NCI-H510A (cell line): ENCODE measurements at places on chromosomes 11 and 22.

DNA sequence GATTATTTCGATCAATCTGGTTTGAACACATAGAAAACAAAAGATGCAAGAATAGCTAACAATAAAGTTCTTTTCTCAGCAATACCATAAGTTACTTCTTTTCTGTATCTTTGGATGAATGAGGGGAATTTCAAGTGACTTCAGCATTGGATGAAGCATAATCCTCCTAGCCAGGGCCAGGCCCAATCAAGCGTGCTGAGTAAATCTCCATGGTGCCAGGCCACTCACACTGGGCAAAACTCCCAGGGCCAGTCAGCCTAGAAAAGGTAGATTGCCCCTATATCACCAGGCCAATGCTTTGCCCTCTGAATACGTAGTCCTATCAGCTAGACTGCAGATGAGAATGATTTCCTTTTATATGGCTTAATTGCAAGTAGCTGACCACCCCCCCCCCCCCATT lies 6.0 kb downstream of the CNTF start:
- DNase-seq: no peak

DNA sequence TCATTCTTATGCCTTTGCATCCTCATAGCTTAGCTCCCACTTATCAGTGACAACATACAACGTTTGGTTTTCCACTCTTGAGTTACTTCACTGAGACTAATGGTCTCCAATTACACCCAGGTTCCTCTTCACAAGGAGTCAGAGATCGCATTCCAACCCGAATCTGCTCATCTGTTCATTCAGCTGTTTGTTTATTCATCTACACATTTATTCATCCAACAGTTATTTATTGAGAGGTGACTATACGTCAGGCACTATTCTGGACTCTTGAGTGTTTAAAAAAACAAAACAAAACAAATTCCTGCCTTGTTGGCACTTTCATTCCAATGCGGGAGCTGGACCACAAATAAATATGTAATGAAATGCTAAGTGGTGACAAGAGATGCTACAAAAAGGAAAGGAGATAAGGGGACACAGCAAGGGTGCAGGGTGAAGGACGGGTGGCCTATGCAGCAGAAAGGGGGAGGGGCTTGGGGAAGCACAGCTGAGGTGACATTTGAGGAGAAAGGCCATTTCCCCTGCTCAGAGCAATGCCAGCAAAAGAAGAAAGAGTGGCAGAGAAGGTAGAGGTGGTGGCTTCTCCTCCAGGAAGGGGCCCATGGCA lies 393.8 kb upstream of the SYN3 start:
- no peak for DNase-seq

DNA sequence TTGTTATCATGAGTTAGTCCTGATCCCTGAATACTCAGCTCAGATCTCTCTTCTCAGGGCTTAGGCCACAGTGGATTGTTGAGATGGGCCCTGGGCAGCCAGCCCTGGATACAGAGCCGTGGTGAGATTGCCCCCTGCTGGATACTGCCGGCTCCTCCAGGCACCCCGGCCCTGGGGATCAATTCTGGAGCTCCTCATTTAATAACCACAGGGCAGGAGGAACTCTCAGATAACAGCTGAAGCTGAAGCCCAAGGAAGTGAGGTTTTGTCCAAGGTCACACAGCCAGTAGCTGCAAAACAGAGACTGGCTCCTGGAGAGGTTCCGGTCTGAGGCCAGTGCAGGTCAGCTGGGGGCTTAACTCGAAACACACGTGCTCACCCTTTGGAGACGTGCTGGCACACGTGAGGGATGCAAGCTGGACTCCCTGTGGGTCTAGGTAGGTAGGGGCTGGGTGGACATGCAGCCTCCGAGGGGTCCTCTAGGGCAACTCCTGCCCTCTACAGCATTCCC lies 16.0 kb downstream of the USH1C start:
- DNase-seq: peak; percentile 24

DNA sequence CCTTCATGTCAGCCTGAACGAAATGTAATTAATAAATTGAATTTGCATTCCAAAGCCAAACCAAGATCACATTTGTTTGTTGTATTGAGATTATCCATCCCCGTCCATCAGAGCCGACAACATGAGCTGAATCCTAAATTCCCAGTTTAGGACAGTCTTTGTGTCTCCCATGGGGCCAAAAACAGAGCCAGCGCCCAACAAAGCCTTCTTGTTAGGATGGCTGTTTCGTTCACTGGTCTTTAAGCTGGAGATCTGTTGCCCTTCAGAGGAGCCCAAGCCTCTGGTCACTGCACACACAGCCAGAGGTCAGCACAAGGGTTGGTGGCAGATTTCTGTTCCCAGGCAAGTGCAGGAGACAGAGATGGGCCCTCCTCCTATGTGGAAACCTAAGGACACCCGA lies 25.8 kb downstream of the DSCAML1 start:
- DNase-seq: no peak

DNA sequence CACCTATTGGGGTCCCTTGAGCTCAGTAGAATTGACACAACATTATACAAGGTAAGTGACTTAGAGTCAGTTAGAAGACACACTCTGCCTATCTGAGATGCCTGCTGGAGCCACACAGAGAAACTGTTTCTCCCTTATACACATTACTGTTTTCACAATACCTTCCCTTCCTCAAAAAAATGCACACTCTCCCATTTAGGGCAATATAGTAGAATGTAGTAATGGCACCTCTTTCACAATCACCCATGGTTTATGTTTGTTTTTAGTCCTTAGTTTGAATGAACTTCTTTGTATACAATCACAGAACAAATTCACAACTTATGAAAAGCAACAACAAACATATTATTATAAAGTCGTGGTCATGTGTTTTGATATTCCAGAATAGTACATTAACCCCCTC lies 14.3 kb downstream of the OR52H1 start:
- DNase-seq: no peak

- DNase-seq: no peak
Measured at GRCh38 chr11:70505761-70506657, 107.7 kb downstream of the CTTN start.

GRCh38 chr11:92138296-92138695 lies 86.3 kb upstream of the FAT3 start:
- no peak for DNase-seq

- no peak for DNase-seq
Measured at GRCh38 chr22:32211011-32211410, 6.1 kb upstream of the RFPL2 start.

DNA sequence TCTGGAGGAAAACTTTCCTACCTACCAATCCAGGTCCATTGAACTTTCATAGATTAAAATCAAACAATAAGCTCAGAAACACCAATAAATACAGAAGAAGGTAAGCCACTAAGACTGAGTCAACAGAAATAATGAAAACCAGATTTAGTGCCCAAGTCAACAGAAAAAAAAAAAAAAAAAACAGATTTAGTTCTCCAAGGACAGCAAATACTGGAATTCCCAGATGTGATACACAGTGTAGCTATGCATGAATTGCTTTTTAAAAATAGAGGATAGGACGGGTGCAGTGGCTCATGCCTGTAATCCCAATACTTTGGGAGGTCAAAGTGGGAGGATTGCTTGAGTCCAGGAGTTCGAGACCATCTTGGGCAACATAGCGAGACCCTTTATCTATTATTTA lies 15.7 kb downstream of the DMC1 start:
- no peak for DNase-seq

- no peak for DNase-seq
Measured at GRCh38 chr11:77092382-77092781, 10.3 kb upstream of the OMP start.

DNA sequence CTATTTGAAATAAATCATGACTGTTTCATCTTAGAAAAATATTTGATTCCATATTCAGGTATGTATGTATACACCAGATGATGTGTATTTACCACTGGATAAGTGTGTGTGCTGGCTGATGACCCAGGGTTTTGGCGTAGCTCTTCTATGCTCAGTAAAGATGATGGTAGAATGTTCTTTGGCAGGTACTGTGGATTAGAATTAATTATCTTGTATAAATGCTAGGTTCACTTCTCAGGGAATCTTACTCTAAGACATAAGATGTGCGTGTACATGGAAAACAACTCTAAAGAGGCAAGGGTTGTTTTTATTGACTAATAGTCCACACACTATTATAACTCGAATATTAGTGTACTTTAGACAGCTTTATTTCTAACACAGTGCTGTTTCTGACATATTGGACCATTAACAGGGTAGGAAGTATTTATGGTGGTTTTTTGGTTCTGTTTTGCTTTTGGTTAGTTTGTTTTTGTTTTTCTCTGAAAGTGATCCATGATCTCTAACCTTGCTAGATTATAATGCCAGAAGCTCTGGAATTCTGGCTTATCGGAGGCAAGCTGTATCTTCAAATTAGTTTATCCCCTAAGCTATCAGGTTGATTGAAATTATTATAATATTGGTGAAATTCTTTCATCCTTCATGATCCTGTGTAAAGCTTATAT lies 1.0 kb upstream of the HBG1 start:
- DNase-seq: no peak

DNA sequence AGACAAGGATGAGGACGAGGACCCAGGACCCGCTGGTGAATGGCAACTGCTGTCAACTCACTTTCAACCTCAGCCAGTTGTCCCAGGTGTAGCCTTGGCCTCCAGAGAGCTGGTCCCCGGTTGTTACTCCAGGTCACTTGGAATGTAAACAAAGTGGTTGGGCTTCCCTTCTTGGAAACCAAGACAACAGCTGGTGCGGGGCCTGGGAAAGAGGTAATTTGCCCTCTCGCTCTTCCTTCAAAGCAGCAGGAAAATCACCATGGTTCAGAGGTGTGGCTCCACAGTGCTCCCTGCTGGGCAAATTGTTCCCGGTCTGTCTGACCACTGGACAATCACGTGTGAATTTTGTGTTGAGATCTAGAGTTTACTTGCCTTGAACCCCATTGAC lies 15.0 kb downstream of the SLC1A2 start:
- DNase-seq: no peak

GRCh38 chr11:1925373-1926155 lies 6.1 kb downstream of the TNNT3 start:
- no peak for DNase-seq

DNA sequence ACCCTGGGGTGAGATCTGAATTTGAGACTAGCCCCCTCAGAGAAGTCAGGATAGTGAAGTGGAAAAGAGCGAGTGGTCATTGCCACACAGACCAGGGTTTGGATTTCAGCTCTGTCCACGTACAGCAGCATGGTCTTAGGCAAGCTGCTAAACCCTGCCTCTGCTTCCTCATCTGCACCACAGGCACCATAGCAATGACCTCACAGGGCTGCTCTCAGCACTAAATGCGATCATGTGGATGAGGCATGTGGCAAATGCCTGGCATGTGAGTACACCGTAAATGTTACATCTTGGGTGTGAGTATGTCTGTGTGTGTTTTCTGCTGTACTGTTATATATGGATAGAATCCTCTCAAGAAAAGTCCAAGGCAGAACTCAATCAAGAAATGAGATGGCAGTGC lies 15.8 kb downstream of the NAV2 start:
- DNase-seq: no peak

- no peak for DNase-seq
Measured at GRCh38 chr11:123202155-123203151, 7.4 kb upstream of the CLMP start.

- DNase-seq: no peak
Measured at GRCh38 chr11:65132238-65132987, 1.9 kb downstream of the SYVN1 start.

GRCh38 chr22:34986523-34986922 lies 79.4 kb upstream of the ISX start:
- DNase-seq: no peak

DNA sequence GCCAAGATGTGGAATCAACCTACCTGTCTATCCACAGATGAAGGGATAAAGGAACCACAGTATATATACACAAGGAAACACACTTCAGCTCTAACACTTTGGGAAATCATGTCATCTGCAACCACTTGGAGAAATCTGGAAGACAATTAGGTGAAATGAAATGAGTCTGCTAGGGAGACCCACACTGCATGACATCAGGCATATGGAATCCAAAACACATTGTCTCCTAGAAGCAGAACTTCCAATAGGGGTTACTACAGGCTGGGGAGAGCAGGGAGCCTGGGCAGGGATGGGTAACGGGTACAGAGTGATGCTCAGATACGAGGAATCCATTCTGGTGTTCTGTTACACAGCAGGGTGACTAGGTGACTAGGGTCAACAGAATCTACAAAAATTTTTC lies 18.3 kb downstream of the RGL4 start:
- no peak for DNase-seq

DNA sequence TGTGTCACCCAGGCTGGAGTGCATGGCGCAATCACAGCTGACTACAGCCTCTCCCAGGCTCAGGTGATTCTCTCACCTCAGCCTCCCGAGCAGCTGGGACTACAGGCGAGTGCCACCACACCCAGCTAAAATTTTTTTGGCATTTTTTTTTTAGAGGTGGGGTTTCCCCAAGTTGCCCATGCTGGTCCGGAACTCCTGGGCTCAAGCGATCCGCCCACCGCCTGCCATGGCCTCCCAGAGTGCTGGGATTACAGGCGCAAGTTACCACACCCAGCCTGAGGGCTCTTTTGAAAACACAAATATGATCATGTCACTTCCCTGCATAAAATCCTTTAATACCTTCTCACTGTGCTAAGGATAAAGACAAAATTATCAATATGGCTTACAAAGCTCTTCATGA lies 88.1 kb downstream of the MAML2 start:
- DNase-seq: no peak
